ENCODE measurements at places on chromosomes 3 and 15.

- H3K27me3 ChIP-seq = no peaks in the 10 kb centered on the region
- no peaks in the 10 kb centered on the region for H3K36me3 ChIP-seq
- H3K27ac ChIP-seq = no peak overlapping the region
These were observed 34.6 kb downstream of the FBLN2 start for GRCh38 chr3:13583251-13584180.

DNA sequence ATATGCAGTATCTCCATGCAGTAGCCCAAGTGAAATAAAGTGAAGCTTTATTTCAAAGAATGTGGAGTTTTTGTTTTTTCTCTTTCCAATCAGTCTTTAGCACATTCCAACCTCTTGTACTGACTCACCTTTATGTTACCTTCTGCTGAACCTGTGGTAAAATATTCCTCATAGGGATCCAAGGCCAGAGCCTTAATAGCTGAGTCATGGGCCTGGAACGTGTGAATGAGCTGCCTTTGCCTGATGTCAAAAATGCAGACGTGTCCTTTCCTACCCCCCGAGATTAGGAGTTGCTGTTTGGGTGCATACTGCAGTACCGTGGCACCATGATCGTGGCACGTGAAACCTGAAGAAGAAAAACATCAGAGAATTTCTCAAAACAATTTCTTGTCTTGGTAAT is 108.5 kb downstream of the GLDN start:
- H3K4me3 ChIP-seq = no peak overlapping the region
- no peaks in the 10 kb centered on the region for H3K27me3 ChIP-seq
- H3K36me3 ChIP-seq = peaks cover 9% of the 10 kb centered on the region
- no peaks in the 10 kb centered on the region for H3K4me1 ChIP-seq

GRCh38 chr3:112746675-112747280 is 99.9 kb downstream of the CD200R1L start:
- no peak for DNase-seq
- H3K4me3 ChIP-seq = no peak overlapping the region
- no peaks in the 10 kb centered on the region for H3K36me3 ChIP-seq
- no peaks in the 10 kb centered on the region for H3K27me3 ChIP-seq

GRCh38 chr3:58837856-58838255 is 171.3 kb upstream of the FAM3D start:
- no peaks in the 10 kb centered on the region for H3K4me1 ChIP-seq
- H3K27ac ChIP-seq = no peak overlapping the region
- no peak overlapping the region for H3K4me3 ChIP-seq
- no peaks in the 10 kb centered on the region for H3K27me3 ChIP-seq
- DNase-seq = no peak

DNA sequence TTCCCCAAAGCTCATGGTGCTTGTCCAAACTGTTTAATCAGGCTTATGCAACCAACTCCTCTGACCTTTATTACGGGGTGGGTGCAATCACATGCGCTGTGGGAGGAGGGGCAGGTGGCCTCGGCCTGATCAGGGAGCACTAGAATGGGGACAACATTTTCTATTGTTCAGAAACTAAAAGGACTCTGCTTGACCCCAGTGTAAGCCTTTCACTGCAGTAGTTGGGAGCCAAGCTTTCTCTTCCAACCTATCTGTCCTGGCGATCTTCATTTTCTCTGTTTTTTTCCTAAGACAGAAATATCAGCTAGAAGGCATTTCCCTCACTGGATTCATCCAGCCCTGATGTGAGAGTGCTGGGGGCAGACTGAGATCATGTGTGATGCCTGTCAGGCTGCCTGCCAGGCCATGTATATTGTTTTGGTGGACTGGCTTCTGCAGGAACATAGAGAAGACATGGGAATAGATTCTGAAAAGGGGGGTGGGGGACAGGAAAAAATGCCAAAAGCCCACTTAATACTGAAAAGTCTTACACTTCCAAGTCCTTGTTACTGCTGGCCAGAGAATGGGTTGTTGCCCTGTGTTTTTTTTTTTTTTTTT is 627.0 kb upstream of the TBL1XR1 start:
- H3K36me3 ChIP-seq = no peaks in the 10 kb centered on the region
- peak overlapping the region; percentile 38 for H3K4me3 ChIP-seq
- H3K4me1 ChIP-seq = peaks cover 23% of the 10 kb centered on the region
- DNase-seq = no peak
- H3K27ac ChIP-seq = peak overlapping the region; percentile 67

GRCh38 chr3:70561796-70562195 is 249.4 kb upstream of the MDFIC2 start:
- H3K4me3 ChIP-seq = no peak overlapping the region
- no peak overlapping the region for H3K27ac ChIP-seq
- no peaks in the 10 kb centered on the region for H3K36me3 ChIP-seq
- DNase-seq = no peak
- no peaks in the 10 kb centered on the region for H3K4me1 ChIP-seq
- no peaks in the 10 kb centered on the region for H3K27me3 ChIP-seq

GRCh38 chr15:31292391-31293015 is 34.1 kb upstream of the KLF13 start:
- H3K27me3 ChIP-seq = no peaks in the 10 kb centered on the region
- no peaks in the 10 kb centered on the region for H3K36me3 ChIP-seq
- DNase-seq = no peak
- H3K27ac ChIP-seq = no peak overlapping the region

DNA sequence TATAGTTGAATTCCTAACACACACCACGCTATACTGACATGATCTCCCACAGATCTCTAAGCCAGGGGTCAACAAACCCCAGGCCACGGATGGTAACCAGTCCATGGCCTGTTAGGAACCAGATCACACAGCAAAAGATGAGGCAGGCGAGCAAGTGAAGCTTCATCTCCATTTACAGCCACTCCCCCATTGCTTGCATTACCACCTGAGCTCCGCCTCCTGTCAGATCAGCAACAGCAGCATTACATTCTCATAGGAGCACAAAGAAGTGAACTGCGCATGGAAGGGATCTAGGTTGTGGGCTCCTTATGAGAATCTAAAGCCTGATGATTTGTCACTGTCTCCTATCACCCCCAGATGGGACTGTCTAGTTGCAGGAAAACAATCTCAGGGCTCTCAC is 2.7 kb downstream of the PDCD7 start:
- H3K27ac ChIP-seq = no peak overlapping the region
- peaks cover 34% of the 10 kb centered on the region for H3K36me3 ChIP-seq
- H3K4me3 ChIP-seq = no peak overlapping the region
- H3K4me1 ChIP-seq = peaks cover 22% of the 10 kb centered on the region
- no peak for DNase-seq

GRCh38 chr3:125037498-125038150 is 18.2 kb downstream of the HEG1 start:
- no peak for DNase-seq
- H3K27ac ChIP-seq = no peak overlapping the region
- no peak overlapping the region for H3K4me3 ChIP-seq

- H3K4me1 ChIP-seq = no peaks in the 10 kb centered on the region
- H3K36me3 ChIP-seq = no peaks in the 10 kb centered on the region
These were observed 8.1 kb upstream of the MINDY4B start for GRCh38 chr3:150913133-150913922.
